ENCODE measurements at places on chromosomes 3 and 15. TPM values are rescaled to one million over a fixed set of nuclear protein-coding genes. Genes with fewer than 3 reads are reported as not detected.

DNA sequence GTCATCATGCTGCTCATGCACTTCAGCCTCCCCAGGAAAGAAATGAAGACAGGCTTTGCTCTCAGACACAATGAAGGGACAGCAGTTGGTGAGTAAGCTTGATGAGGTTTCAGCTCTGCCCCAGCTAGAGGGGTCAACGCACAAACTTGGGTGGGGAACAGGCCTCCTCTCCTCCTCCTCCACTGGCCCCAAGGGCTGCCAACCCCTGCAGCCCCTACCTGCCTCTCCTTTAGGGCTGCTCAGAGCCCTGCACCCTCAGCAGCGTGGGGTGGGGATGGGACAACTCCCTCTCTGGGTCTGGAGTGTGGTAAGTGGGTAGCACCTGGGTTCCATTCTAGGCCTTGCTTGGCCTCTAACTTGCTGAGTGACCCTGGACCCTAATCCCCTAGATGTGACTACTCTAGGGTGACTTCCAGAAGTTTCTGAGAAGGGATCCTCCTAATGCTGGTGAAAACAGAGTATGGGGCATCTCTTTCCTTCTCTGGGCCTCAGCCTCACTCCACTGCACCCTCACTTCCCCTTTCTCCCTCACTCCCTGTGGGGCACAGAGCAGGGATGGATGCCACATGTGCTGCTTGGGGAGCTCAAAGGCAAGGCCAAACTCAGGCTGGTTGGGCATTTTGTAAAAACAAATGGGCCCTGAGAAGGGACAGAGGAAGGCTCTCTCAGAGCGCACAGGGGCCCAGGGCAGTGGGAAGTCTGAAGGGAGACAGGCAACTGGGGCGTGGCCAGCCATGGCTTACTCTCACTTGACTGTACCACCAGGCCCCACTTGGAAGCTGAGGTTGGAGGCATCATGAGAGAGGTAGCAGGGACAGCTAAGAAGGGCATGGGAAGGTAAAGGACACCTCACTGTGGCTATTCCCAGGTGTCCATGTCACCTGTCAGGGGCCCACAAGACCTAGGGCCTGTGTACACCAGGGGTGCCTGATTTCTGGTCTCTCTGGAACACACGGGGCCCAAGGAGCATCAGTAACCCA is 64.0 kb downstream of the SYNM start:
- H3K4me3 ChIP-seq = no peak overlapping the region
- no peak for DNase-seq
- H3K4me1 ChIP-seq = peaks cover 9% of the 10 kb centered on the region
- H3K27ac ChIP-seq = peak overlapping the region; percentile 87
- peaks cover 3% of the 10 kb centered on the region for H3K36me3 ChIP-seq

GRCh38 chr3:29178809-29179793 is 101.8 kb upstream of the RBMS3 start:
- H3K4me1 ChIP-seq = peaks cover 21% of the 10 kb centered on the region
- peaks cover 6% of the 10 kb centered on the region for H3K36me3 ChIP-seq
- DNase-seq = no peak
- no peak overlapping the region for H3K27ac ChIP-seq

The GABRB3 gene
- total RNA-seq = 23.7 TPM

The EAF2 gene
- 4.2 TPM for total RNA-seq

- H3K27ac ChIP-seq = no peak overlapping the region
- H3K27me3 ChIP-seq = no peaks in the 10 kb centered on the region
- no peak for DNase-seq
- H3K4me3 ChIP-seq = no peak overlapping the region
- no peaks in the 10 kb centered on the region for H3K36me3 ChIP-seq
Measured at GRCh38 chr15:68994149-68994548, 20.3 kb upstream of the NOX5 start.

- H3K36me3 ChIP-seq = peaks cover 7% of the 10 kb centered on the region
- peaks cover 12% of the 10 kb centered on the region for H3K4me1 ChIP-seq
- no peak overlapping the region for H3K27ac ChIP-seq
- no peak for DNase-seq
Measured at GRCh38 chr3:177231242-177231641, 34.0 kb upstream of the TBL1XR1 start.

The GOLGA6L2 gene
- not detected for total RNA-seq

The DUOXA1 gene
- not detected for total RNA-seq

- no peak overlapping the region for H3K4me3 ChIP-seq
- no peak for DNase-seq
- peaks cover 16% of the 10 kb centered on the region for H3K4me1 ChIP-seq
Measured at GRCh38 chr3:126339466-126339865, 17.7 kb downstream of the KLF15 start.

Data from neural crest cell (in vitro differentiated cells).